Skin of body (tissue), 3 donors: ENCODE measurements at places on chromosomes 12 and 14. TPM values are rescaled to one million over a fixed set of nuclear protein-coding genes. Genes with fewer than 3 reads are reported as not detected.

Gene CATSPERB
- total RNA-seq = 0.89 TPM

Gene FOXG1
- not detected for total RNA-seq

Gene CCDC175
- not detected for total RNA-seq

Gene KSR2
- total RNA-seq = 0.10 TPM

Gene FAM181A
- not detected for total RNA-seq

Gene KRT80
- 39.5 TPM for total RNA-seq

Gene GYS2
- total RNA-seq = not detected

Gene RGS6
- total RNA-seq = 3.9 TPM

Gene MUCL1
- 90.0 TPM for total RNA-seq

Gene DCN
- 1,233 TPM for total RNA-seq

Gene SDR9C7
- 7.1 TPM for total RNA-seq

Gene KLRD1
- 0.79 TPM for total RNA-seq

Gene KRT75
- total RNA-seq = 84.8 TPM

Gene SLC24A4
- total RNA-seq = 0.49 TPM

Gene CEBPE
- 1.5 TPM for total RNA-seq

Gene SERPINA10
- not detected for total RNA-seq

Gene DAO
- not detected for total RNA-seq

Gene SOAT2
- total RNA-seq = not detected

Gene CLEC9A
- 0.99 TPM for total RNA-seq

Gene TAS2R9
- total RNA-seq = not detected

Gene CMA1
- 0.69 TPM for total RNA-seq

Gene CLEC1B
- 0.39 TPM for total RNA-seq

Gene PGF
- total RNA-seq = 6.3 TPM

Gene TAS2R8
- total RNA-seq = not detected

Gene VRK1
- 34.9 TPM for total RNA-seq

Gene LYZ
- total RNA-seq = 148 TPM

Gene SERPINA1
- total RNA-seq = 11.1 TPM

Gene LBHD2
- total RNA-seq = not detected

Gene GPRC5D
- 10.1 TPM for total RNA-seq

Gene IL26
- total RNA-seq = not detected

Gene GLIPR1L1
- total RNA-seq = not detected

Gene TUNAR
- not detected for total RNA-seq
